ENCODE measurements at places on chromosomes 16 and 17.

DNA sequence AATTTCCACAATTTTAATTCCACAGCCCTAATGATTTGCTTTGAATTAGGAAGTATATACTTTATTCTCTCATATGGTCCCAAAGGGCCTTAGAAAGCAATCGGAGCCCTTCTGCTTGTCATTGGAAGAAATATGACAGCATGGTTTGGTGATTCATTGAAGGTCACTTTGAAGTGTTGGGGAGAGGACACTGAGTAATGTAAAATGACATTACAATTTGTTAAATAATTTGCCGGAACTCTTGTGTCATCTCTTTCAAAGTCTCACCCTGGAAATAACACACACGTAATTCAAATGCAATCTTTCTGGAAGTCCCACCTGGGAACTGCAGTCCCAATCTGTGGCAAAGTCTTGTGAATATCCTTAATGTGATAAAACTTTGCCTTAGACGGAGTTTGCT, 59.8 kb downstream of the BMERB1 start:
- DNase-seq, result no peak

GRCh38 chr16:23058576-23058975, 90.7 kb downstream of the USP31 start:
- DNase-seq, result no peak

- no peak for DNase-seq
These were observed 30.3 kb upstream of the ADORA2B start for GRCh38 chr17:15914400-15915170.

DNA sequence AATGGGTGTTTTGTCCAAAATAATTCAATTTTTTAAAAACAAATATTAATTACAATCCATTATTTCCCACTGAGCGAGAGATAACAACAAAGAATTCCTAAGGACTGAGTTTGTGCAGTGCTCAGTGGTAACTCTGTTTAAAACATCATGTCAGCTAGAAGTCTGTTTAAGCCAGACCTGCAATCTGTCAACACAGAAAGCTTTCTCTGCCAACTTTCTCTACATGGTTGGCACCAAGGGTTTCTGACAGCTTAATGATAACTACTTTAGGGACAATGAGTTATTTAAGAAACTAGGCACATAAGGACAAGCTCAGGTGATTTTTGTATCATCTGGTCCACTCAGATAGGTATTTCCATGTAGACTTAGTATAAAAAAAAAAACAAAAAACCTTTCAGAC, 81.8 kb downstream of the WDR59 start:
- no peak for DNase-seq

GRCh38 chr16:88804173-88804551, 573 bp downstream of the CDT1 start:
- DNase-seq, result no peak

GRCh38 chr17:78675836-78676235, 98.6 kb upstream of the DNAH17 start:
- DNase-seq, result no peak

GRCh38 chr17:27543464-27543856, 87.2 kb downstream of the KSR1 start:
- DNase-seq, result no peak

DNA sequence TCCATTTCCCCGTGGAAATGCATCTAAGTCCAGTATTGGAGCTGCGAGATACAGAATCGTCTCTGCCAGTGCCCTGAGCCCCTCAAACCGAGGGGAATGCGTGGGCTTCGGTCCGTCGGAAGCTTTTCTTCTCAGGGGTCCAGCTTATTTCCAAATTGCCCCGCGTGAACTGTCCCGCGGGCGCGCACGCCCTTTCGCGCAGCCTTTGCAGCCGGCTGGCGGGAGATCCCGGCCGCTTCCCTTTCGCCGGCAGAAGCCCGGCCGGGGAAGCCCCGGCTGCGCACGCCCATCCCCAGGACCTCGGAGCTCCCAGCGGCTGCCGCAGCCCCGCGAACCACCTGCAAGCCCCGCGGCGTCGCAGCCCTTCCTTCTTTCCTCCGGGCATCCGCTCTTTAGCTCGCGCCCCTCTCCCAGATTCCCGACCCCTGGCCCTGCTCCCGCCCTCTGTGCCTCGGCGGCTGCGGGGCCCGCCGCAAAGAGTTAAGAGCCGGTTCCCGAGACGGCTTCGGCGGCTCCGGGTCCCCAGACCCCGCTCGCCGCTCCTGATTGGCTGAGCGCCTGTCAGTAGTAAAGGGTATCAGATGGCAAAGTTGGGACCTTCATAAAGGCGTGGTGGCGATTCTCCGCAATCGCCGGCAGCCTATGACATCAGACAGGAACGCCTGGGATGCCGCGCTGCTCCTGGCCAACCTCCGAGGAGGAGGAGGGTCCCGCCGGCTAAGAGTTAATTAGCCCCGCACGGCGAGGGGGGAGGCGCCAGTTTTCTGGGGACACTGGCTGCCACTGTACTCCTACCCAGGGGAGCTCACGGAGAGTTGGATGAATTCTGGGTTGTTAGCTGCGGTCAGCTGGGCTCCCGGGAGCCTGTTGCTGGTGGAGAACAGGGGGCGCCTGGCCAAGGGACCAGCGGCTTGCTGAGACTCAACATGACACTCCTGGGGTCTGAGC, at the start of gene MYOCD:
TSS of gene MYOCD (plus strand) at position 628 of the 948 bp plus-strand sequence. CDS start at position 927, 299 bp downstream.
- no peak for DNase-seq

- DNase-seq, result peak; percentile 8
These were observed 27.5 kb downstream of the NSMCE1 start for GRCh38 chr16:27240948-27241531.

All from activated CD8-positive, alpha-beta memory T cell treated with anti-CD3 and anti-CD28 coated beads, Interleukin-2, amount 50 U/mL, for 4 hours (primary cell).